Pancreas (tissue), 10 donors: ENCODE measurements at places on chromosomes 4 and X. TPM values are rescaled to one million over a fixed set of nuclear protein-coding genes. Genes with fewer than 3 reads are reported as not detected.

Gene HDAC6
- total RNA-seq = 30.7 TPM

- DNase-seq = no peak
These were observed 17.9 kb downstream of the VSIG4 start for GRCh38 chrX:66021765-66022631.

GRCh38 chr4:17115583-17115982, 217.1 kb upstream of the LDB2 start:
- no peak for DNase-seq

Gene ADH4
- total RNA-seq = 0.58 TPM

Gene HOPX
- 9.9 TPM for total RNA-seq
